ENCODE measurements at places on chromosomes 12 and 14.

- DNase-seq, result no peak
Measured at GRCh38 chr12:110424237-110424636, 20.7 kb upstream of the ANAPC7 start.

DNA sequence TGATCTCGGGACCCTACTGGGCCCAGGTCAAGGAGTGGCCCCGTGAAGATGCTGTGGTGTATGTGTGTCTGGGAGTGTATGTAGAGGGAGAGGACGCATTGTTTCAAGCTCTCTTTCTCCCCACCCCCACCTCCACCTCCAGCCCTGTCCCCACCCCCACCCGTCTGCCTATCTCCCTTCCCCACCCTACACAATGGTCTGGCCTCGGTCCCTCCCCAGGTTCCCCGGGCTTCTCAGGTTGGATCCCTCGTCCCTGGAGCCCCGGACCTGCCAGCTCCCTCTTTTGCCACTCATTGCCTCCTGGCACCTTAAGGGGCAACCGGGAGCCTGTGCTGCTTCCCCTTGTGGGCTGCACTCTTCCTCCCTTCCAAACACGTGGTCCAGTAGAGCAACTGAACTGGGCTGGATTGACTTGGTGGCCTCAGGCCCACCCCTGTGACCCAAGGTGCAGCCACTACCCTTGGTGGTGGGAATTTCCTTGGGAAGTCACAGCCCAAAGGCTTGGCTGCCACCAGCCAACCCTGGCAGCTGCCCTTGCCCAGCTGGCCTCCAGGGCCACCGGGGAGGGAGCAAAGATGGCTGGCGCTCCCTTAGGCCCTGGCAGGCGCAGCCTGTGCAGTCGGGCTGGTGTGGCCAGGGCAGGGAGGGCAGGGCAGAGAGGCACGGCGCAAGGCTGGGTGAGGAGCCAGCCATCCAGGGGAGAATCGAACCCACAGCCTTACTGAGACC lies 628 bp downstream of the VRTN start:
- no peak for DNase-seq

- DNase-seq, result no peak
Measured at GRCh38 chr12:16148938-16149337, 128.5 kb downstream of the SLC15A5 start.

- peak; percentile 41 for DNase-seq
Measured at GRCh38 chr12:6688543-6688998, 604 bp downstream of the ZNF384 start.

DNA sequence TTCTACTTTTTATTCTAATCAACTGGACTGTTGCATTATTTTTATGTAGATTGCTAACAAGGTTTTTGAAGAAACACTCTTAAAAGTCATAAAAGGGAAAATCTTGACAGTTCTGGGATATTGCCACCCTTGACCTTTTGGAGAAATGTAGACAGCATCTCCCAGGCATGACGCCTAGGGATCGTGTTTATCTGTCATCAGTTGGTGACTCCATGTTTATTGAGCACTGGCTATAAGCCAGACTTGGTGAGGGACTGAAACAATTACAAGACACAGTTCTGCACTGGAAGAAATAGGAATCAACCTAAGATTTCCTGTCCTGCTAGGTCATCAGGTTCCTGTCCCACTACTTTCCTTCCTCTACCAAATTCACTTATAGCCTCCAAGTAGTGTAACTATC lies 34.5 kb downstream of the HMGA2 start:
- DNase-seq, result no peak

DNA sequence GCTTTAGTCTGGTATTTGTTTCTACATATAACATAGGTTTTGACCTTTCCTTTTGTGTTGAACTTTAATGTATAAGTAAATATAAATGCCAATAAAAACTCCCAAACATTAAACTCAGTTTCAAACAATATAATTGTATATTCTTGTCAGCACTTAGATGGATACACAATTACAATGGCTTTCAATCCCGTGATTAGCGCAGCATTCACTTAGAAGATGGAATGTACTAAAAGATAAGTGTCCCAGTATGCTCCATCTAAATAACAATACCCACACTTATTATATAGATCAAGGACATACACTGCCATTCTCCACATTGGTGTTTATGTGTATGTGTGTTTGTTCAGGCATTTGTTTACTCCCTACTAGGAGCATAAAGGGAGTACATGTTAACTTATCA lies 193.1 kb downstream of the SOX5 start:
- DNase-seq, result no peak

- DNase-seq, result no peak
Measured at GRCh38 chr12:55472264-55472663, 2.3 kb upstream of the OR6C70 start.

DNA sequence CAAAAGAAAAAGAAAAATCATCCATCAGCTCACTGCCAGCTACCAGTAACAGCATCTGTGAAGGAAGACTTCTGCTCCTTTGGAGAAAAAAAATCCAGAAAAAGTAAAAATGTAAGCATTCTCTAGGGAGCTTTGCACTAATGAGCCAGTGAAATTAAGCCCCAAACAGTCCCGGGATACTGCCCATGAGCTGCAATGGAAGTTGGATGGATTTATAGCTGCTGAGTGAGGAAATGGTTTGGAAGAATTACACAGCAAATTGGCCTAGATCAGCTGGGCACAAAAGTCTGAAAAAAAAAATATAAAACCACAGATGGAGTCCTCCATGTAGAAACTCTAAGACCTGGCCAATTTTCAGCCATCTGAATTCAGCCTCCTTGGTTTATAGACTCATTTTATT lies 462.9 kb upstream of the USP15 start:
- DNase-seq, result no peak

- DNase-seq, result no peak
Measured at GRCh38 chr14:92704036-92704804, 44.2 kb downstream of the LGMN start.

- DNase-seq, result no peak
Measured at GRCh38 chr14:54711812-54712464, 145.0 kb downstream of the SAMD4A start.

GRCh38 chr12:42824327-42824726 lies 234.8 kb upstream of the PRICKLE1 start:
- no peak for DNase-seq

GRCh38 chr12:78204926-78205325 lies 374.2 kb downstream of the NAV3 start:
- DNase-seq, result no peak

DNA sequence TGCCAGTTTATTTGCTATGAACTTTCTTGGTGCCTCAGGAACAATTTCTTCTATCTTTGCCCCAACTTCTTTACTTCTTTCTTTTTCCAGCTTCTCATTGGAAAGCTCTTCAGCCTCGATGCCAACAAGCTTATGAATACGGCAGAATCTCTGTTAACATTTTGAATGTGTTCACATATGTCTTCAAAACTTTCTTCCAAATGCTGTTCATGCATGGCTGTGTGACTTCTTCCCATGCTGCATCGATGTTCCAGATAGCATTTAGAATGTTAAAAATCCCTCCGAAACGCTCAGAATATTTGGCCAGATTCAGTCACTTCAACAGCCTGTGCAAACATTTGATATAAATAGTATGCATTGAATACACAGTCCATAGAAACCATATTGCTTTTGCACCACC lies 247.8 kb upstream of the ARID2 start:
- no peak for DNase-seq

- no peak for DNase-seq
Measured at GRCh38 chr14:21302013-21302835, 22.3 kb downstream of the RPGRIP1 start.

DNA sequence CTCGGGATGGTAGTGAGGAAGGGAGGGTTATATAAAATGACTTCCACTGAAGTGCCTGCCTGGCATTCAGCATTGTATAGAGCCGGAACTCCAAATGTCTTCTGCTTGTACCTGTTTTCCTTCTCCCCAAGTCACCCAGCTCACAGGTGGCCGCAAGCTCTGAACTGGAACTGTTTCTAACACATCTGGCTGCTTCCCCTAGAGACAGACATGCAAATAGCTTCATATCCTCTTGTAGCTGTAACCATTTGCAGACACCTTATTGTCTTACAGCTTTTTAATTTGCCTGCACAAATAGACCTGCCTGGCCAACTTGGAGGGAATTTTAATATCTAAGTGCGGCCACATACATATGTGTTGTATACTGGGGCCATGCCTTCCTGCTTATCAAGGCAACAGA lies 126.0 kb downstream of the CHST11 start:
- peak; percentile 9 for DNase-seq

DNA sequence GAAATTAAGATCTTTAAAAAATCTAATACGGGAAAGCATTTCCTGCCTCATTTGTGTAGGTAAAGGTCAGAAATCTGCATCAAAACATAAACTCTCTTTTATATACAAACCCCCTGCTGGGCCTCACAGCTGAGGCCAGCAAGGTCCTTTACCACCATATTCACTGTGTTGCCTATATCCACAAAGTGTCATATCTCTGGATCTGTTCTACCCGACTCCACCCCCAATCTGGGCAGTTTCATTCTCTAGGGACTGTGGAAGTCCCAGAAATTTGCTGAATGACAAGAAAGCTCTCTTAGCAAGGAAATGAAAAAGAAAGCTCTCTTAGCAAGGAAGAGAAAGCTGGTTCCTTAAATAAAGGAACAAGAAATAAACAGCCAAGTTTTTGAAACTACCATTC lies 301.7 kb downstream of the KCNH5 start:
- no peak for DNase-seq

GRCh38 chr12:93831374-93831773 lies 154.2 kb downstream of the CRADD start:
- DNase-seq, result no peak

DNA sequence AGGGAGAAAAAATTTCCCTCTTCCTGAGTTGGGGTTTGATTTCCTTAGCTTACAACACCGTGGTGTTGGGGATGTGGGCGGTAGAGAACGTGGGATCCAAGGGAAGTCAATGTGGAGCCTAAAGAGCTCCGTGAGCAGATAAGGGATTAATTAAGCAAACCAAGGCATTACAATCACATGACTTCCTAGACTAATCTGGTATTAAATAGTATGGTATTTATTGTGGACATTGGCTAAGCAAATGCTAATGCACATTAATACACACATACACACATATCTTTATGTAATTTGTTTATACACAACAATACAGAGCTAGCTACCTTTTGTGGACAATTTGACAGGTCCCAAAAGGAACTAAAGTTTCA lies 791 bp upstream of the RNF41 start:
- DNase-seq, result no peak

GRCh38 chr14:67526676-67527459 lies 6.2 kb upstream of the PLEKHH1 start:
- no peak for DNase-seq

- no peak for DNase-seq
Measured at GRCh38 chr12:90166671-90167070, 458.0 kb upstream of the ATP2B1 start.

DNA sequence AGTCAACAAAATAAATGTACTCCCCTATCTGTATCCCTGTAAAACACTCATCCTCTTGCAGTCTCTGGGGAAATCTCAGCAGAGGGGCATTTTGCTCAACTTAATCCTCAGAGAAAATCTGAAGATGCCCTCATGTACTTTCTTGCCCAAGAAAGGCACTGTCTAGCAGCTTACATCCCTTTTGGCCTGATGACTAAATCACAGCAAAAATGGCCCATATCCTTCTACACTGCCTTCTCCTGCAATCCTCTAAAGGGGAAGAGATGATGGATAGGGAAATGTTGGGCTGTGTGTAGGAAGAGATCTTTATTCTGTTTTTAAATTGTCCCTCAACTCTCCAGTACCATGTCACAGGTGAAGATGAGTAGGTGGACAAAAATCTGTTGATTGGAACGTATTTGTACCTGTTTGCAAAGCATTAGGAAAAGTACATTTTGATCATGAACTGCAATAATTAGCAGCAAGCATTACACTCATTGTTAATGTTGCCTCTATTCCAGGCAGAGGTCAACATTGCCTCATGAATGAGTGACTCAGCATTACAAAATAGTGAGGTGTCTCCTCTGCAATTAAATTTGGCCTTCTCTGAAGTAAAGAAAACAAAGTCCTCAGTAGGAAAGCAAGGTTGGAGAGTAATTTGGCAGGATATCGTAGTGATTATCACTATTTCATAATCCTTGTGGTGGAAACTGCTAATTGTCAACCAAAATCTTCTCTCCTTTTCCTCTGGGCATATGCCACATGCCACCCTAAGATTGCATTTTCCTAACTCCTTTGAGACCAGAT lies 172.4 kb upstream of the CAND1 start:
- DNase-seq, result no peak

DNA sequence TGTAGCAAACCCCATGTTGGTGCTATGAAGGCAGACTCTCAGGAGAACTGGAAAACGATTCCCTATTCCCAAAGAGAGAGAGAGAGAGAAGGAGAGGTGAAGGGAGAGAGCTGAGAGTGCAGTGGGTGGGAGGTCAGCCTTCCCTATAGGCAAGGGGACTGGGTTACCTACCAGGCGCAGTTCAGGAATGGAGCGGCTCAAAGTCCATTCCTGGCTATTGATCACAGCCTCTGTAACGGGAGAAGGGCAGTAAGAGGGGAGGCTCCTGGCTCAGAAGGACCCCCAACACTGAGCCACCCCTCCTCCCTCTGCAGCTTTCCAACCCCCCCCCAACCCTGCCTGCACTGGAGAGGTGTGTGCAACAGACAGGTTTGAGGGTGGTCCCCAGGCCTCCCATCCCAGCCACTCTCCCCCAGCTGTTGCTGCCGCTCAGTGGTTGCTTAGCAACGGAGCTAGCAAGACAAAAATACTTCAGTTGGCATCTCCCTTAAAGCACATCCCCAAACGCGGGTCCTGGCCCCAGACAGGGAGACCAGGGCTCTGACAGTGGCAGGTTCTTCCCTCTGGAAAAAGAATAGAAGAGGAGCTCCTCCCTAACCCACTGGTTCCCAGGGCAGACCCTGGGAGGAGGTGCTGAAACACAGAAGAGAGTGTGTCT lies 3.2 kb downstream of the AGAP2 start:
- no peak for DNase-seq

- no peak for DNase-seq
Measured at GRCh38 chr12:92197815-92198214, 52.2 kb upstream of the BTG1 start.

DNA sequence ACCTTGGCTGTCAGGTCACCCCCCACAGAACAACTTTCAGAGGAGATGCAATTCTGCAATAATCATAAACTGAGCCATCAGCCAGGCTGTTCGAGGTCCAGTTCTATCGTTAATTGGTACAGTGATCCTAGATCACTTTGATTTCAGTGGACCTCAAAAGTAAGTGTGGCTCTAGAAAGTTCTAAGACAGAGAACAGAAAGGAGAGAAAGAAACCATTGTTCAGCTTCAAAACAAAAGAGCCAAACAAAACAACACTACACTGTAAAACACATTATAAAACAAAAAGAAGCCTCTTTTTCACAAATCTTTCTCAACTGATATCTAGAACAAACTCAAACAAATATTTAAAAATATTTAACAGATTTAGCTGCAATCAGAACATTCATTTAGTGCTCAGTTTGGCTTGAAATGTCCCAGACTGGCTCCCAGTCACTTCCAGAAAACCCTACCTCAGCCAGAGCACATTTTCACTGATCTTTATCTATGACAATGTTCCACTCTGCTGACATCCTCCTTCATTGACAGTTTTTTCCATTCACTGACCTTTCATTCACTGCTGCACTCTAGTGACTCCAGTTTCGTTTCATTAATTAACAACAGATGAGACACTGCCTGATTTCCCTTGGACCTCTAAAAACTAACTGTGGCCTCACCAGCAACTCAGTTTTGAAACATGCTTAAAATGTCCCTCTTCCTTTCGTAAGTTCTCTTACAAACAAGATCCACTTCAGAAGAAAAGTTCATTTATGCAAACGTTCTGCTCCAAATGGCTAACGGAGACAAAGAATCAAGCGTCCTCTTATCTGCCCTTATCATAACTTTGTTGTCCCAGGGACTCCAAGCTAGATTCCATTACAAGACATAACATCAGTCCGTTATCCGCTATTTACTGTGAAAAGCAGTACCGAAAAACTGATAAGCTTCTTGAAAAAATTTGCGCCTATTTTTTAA lies 56.8 kb downstream of the DUSP16 start:
- DNase-seq, result no peak

- DNase-seq, result no peak
Measured at GRCh38 chr12:28316049-28316448, 125.8 kb downstream of the CCDC91 start.
